Thymus (tissue), 14 donors: ENCODE measurements at places on chromosomes 2 and 18. TPM values are rescaled to one million over a fixed set of nuclear protein-coding genes. Genes with fewer than 3 reads are reported as not detected.

GRCh38 chr18:66316701-66317100 is 287.2 kb downstream of the CDH19 start:
- DNase-seq: no peak
- H3K36me3 ChIP-seq: no peaks in the 10 kb centered on the region
- H3K27ac ChIP-seq: no peak overlapping the region
- H3K4me3 ChIP-seq: no peak overlapping the region
- H3K4me1 ChIP-seq: no peaks in the 10 kb centered on the region

DNA sequence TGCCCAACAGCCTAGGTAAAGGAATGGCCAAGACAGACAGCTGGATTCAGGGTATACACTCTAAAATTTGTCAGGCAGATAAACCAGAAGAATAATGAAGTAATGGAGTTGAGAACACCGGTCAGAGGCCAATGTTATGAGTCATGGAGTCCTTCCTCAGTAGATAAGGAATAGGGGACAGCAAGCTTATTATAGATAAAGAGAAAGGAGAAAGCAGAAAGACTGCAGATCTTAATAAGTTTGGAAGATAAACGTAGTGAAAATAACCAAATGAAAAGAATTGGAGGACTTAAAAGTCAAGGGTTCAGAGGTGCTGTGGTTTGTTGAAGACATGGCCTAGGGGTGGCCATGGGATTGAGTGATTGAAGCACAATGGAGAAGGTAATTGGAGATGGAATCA is 63.5 kb upstream of the NFE2L2 start:
- DNase-seq: no peak
- H3K4me3 ChIP-seq: no peak overlapping the region
- H3K27ac ChIP-seq: no peak overlapping the region
- no peaks in the 10 kb centered on the region for H3K36me3 ChIP-seq
- peaks cover 9% of the 10 kb centered on the region for H3K4me1 ChIP-seq
- no peaks in the 10 kb centered on the region for H3K27me3 ChIP-seq

DNA sequence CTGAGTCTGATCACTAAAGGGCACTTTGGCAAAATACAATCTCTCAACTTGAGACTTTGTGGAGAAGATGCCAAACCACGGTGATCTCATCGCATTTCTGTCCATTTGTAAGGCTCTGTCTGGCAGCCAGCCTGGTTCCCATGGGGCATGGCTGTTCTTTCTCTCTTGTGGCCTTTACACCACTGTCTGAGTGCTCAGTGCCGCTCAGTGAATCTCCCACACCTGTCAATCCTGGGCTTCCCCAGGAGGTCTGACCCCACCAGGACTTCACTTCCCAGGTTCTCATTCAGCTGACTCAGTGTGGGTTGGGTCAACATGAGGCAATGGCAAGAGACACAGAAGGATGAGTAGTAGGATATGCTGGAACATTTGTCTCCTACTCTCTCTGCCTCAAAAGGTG is 96.8 kb upstream of the TRIB2 start:
- DNase-seq: no peak
- H3K36me3 ChIP-seq: no peaks in the 10 kb centered on the region
- no peaks in the 10 kb centered on the region for H3K4me1 ChIP-seq
- no peak overlapping the region for H3K4me3 ChIP-seq
- H3K27me3 ChIP-seq: no peaks in the 10 kb centered on the region

The NDUFAF7 gene
- 15.8 TPM for total RNA-seq

The DAPL1 gene
- total RNA-seq: 2.9 TPM

The LIMS3 gene
- total RNA-seq: 0.94 TPM
